ENCODE measurements at places on chromosomes 4 and X.

- peak; percentile 20 for DNase-seq
Measured at GRCh38 chr4:165207431-165208220, at the start of gene KLHL2. TSS of gene KLHL2 (plus strand) at chr4:165207561. CDS start at chr4:165207877, 316 bp downstream.

DNA sequence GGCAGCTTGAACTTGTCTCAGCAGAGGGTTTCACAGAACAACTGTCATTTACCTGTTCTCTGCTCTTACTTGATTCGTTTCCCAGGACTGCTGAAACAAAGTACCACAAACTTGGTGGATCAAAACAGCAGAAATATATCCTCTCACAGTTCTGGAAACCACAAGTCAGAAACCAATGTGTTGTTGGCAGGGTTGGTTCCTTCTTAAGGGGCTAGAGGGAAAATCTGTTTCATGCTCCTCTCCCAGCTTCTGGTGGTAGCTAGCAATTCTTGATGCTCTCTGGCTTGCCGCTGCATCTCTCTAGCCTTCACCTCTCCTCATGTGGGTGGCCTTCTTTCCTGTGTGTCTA, 4.7 kb downstream of the TLR8 start:
- DNase-seq: no peak

DNA sequence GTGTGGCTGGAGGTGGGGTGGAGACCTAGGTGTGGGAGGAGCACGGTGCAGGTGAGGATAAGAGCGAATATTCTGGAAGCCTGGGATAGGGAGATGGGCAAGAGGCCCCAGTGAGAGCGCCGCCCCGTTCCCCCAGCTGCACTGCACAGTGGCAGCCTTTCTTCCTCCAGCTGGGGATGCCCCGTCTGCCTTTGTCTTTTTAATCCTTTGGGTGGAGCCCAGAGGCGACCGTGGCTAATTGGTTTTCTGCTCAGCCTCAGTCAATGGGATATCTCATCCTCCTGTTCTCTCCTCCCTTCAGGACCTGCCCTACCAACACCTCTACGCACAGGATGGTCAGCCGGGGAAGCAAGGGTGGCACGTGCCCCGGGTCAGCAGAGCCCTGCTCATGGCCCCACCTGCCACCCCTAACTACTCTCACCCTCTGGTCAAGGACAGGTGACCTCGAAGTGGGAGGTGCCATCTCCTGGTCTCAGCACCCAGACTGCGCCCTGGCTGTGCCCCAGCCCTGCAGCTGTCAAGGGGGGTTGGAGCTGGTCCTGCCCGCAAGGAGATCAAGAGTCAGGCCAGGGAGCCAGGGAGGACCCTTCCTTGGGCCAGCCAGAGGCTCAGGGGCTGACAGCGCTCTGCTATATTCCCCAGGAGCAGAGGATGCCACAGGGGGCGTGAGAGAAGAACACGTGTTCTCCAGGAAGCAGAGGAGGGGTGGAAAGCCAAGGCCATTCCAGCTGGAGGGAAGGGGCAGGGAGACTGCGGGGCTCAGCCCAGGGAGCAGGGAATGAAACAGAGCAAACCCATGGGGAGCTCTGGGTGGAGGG, 64.0 kb downstream of the ADRA2C start:
- DNase-seq: no peak

- DNase-seq: no peak
Measured at GRCh38 chrX:142095651-142096245, 109.3 kb downstream of the MAGEC2 start.

Data from stimulated activated CD8-positive, alpha-beta memory T cell treated with anti-CD3 and anti-CD28 coated beads, Interleukin-4, amount 100 ng/mL, for 1 hour (primary cell).